Fibroblast of lung (primary cell): ENCODE measurements at places on chromosomes 13 and 19.
A peak's percentile ranks its signal among the peaks of the same experiment; 100 is the strongest.

DNA sequence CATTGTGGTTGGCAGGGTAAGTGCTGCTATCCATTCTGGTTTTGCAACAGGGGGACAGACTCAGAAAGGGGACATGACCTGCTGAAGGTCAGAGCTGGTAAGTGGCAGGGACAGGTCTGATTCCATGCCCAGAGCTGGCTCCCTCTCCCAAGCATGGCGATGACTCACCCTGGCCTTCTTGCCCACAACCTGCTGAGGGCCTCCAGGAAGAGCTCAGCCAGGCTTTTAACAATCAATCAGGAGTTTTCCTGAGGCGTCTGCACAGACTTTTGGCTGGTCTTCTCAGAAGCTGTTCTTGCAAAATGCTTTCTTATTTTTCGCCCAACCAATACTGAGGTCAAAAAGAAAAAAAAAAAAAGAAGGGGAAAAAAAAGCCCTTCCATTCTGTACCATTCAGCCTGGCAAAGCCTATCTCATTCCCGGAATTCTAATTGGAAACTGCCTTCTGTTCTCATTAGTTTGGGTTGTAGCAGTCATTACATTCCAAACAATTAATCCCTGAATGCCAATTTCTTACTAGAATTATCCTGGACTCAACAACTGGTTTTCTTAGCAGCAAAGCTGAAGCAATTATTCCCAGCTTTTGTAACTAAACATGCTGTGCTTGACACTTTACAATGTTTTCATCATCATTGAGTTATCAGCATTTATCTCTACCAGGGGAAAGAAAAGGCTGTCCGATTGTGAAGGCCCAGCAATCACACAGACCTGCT is 17.7 kb downstream of the SIAH3 start:
- DNase-seq, result peak; percentile 77

GRCh38 chr13:21069561-21070004 is 8.2 kb upstream of the LATS2 start:
- DNase-seq, result peak; percentile 97

GRCh38 chr13:77810430-77810829 is 108.2 kb downstream of the EDNRB start:
- DNase-seq, result peak; percentile 51

DNA sequence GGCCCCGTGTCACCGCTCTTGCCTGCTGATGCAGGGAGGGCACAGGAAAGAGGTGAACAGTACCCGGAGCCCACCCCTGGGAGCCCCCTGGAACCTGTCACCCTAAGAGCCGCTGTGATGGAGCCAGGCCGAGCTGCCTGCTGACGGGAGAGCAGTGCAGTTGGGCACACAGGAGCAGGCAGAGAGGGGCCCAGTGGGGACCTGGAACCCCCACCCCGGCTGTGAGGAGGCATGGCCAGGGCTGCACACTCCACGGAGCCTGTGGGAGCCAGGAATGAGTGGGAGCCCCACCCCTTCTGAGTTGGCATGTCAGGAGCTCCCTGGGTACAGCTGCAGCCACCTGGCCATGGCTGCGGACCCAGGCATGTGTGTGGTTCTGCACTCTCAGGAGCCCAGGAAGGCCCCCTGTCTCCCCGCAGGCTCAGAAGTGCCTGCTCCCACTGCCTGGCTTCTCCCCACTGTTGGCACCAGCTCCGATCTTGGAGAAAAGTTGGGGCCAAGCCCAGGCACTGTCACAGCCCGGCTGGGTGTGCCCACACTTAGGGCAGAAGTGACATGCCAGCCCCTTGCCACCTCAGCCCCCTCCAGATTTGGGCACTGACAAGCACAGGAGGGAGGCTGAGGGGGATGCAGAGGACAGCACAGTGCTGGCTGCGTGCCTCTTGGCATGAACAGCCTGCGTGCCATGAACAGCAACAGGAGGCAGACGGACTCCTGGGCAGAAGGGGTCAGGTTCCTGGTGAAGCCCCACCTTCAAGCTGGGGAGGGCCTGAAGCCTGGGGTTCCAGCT is 6.3 kb downstream of the CFAP97D2 start:
- no peak for DNase-seq

GRCh38 chr13:24038405-24038804 is 122.1 kb upstream of the SPATA13 start:
- peak; percentile 35 for DNase-seq
